ENCODE measurements at places on chromosomes 7 and 10. TPM values are rescaled to one million over a fixed set of nuclear protein-coding genes. Genes with fewer than 3 reads are reported as not detected.

DNA sequence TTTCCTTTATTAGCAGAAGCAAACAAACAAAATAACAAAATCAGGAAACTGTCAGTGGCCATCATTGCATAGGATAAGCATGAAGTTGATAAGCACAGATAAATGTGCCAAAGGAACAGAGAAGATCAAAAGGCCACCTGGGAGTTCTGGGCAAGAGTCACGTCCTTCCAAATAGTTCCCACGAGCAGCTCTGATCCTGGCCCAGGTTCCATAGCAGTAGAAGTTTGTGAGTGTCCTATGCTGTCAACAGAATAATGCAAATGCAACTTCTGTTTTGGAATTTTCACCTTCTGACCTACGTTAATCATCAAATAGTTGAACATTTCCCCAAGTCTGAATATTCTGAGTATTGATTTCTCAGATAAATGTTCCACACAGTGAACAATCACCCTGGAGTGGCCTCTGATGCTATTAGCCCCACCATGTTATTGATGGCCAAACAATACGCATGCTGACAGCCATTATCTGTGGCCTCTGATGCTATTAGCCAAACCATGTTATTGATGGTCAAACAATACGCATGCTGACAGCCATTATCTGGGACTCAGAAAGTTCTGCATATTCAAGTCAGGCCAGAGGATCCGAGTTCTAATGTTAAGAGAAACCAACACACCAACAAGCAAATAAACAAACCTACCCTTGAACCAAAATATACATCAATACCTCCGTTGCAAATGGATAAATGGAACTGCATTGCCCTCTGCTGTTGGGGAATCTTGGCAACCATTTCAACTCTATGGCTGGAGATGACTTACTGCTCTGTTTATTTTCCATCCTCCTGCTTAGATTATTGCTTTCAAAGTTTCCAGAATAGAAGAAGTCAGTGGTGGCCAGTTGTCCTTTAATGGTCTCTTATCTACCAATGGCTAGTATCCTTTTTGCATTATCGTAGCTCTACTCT is 63.3 kb downstream of the MRC1 start:
- no peak for DNase-seq
- no peaks in the 10 kb centered on the region for H3K4me1 ChIP-seq
- no peaks in the 10 kb centered on the region for H3K36me3 ChIP-seq

DNA sequence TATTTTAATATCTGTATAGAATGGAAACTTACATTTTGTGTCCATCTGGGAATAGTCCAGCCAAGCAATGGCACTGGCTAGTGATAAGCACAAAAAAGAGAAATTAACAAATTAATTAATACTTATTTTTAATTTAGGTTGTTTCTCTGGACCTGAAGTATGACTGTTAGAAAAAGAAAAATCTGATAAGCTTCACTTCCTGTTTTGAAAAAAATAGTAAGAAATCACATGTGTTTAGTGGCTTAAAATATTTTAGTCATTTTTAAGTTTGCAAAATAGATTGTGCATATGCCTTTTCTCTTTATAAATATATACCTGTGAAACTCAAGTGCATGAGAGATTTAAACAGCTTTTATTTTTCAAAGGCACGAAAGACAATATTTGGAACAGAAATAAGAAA is 50.1 kb upstream of the CREB5 start:
- no peak for DNase-seq
- no peak overlapping the region for H3K4me3 ChIP-seq
- H3K36me3 ChIP-seq: no peaks in the 10 kb centered on the region
- no peaks in the 10 kb centered on the region for H3K27me3 ChIP-seq

DNA sequence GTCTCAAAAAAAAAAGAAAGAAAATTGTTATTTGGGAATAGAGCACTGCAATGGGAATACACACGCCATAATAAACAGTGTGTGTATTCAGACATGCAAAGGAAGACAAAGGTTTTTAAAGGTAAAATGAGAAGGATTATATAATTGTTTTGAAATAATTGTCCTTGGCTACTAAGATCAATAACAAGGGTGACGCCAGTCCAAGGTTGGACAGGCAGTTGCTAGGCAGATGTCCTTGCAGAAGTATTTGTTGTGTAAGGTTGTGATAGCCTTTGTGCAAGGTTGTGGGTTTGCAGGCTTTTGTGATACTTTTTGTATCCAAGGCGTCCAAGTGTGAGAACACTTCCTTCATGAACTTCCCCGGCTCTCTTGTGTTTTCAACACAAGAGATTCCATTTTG is 72.3 kb upstream of the PRLHR start:
- H3K4me3 ChIP-seq: no peak overlapping the region
- no peaks in the 10 kb centered on the region for H3K36me3 ChIP-seq
- no peaks in the 10 kb centered on the region for H3K27me3 ChIP-seq
- no peak for DNase-seq
- no peak overlapping the region for H3K27ac ChIP-seq
- peaks cover 27% of the 10 kb centered on the region for H3K4me1 ChIP-seq

DNA sequence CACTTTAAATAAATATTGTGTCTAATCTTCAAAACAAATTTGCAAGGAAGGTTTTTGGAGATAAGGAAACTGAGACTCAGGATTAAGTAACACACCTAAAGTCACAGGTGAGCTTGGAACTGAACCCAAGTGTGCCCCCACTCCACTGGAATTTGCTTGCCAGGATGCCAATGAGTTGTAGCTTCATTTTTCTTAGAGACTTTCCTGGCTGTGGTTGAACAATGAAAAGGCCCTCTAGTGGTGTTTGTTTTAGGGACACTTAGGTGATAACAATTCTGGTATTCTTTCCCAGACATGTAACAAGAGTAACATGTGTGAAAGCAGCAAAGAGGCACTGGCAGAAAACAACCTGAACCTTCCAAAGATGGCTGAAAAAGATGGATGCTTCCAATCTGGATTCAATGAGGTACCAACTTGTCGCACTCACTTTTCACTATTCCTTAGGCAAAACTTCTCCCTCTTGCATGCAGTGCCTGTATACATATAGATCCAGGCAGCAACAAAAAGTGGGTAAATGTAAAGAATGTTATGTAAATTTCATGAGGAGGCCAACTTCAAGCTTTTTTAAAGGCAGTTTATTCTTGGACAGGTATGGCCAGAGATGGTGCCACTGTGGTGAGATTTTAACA is 1.5 kb downstream of the IL6 start:
- H3K4me1 ChIP-seq: peaks cover 62% of the 10 kb centered on the region
- no peak for DNase-seq

DNA sequence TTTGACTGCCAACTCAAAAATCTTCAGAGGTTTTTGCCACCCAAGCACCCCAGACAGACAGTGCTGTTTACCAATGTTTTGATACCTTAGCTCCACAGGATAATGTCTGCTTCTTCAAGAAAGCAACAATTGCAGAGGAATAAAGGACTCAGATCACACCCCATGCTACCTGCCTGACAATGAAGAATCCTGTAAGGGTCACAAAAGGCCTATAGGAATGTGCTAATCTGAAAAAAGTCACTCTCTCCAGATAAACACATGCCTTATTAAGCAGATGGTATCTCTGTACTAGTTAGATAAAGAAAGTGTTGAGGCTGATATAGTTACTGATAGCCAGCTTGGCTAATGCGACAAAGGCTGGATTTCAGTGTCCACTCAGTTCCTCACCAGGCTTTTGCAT is 1076.7 kb upstream of the SORCS1 start:
- H3K4me1 ChIP-seq: no peaks in the 10 kb centered on the region
- H3K27ac ChIP-seq: no peak overlapping the region
- H3K4me3 ChIP-seq: no peak overlapping the region
- no peak for DNase-seq
- H3K36me3 ChIP-seq: no peaks in the 10 kb centered on the region

- H3K4me3 ChIP-seq: no peak overlapping the region
- no peaks in the 10 kb centered on the region for H3K27me3 ChIP-seq
- H3K36me3 ChIP-seq: no peaks in the 10 kb centered on the region
- peaks cover 68% of the 10 kb centered on the region for H3K4me1 ChIP-seq
- no peak for DNase-seq
- no peak overlapping the region for H3K27ac ChIP-seq
These were observed 43.0 kb downstream of the SHOC2 start for GRCh38 chr10:110962443-110962842.

GRCh38 chr7:28802450-28802849 is 155.7 kb downstream of the TRIL start:
- H3K27ac ChIP-seq: no peak overlapping the region
- no peak overlapping the region for H3K4me3 ChIP-seq
- no peaks in the 10 kb centered on the region for H3K36me3 ChIP-seq
- no peak for DNase-seq
- no peaks in the 10 kb centered on the region for H3K27me3 ChIP-seq

The FAM131B gene
- total RNA-seq: 1.5 TPM

The BICC1 gene
- total RNA-seq: 20.8 TPM

All from esophagus muscularis mucosa (tissue), 4 donors.